ENCODE measurements at places on chromosomes 6 and 20. TPM values are rescaled to one million over a fixed set of nuclear protein-coding genes. Genes with fewer than 3 reads are reported as not detected.

- DNase-seq, result no peak
These were observed 377.0 kb downstream of the BMP2 start for GRCh38 chr20:7144464-7144863.

- peak; percentile 51 for DNase-seq
These were observed 37.5 kb downstream of the NOX3 start for GRCh38 chr6:155418017-155418761.

TCF19 gene
- total RNA-seq, result 8.4 TPM

SLC18B1 gene
- 7.2 TPM for total RNA-seq

DNA sequence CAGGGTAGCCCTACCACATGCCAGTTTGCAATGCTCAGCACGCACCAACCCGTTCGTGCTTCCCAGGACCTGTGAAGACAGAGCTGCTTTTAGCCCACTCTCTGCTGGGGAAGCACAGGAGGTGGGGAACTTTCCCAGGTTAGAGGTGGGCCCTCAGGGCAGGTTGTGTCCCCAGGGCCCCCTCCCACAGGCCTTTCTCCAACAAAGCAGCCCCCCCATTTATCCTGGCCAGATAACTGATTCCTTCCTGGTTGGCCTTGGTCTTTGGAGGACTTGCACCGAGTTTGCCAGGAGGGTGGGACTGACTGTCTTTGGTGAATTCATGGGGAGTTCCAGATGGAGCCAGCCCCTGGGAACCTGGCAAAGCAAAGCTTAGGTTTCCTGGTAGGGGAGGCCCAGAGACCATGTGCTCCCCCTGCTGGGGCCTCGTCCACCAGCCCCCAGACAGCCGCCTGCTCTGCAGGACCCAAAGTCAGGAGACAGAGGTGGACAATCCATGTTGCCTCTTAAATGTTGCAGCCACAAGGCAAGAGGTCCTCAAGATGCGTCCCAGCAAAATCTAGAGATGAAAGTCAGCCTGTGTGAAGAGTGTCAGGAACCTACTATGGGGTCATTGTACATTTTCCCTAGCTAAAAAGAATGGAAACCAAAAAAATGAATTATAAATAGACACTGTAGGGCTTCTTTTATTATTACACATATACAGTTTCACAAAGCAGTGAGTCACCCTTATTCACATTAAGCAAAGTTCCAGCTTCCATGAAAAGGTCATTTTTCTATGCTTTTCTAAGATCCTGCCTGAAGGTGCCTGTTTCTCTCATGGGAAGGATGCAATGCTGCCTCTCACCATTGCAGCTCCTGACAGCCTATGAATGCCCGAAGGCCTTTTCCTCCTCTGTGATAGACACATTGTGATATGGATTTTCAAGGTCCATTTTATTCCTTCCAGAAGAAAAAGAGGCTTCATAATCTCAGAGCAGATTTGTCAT lies 497.8 kb downstream of the PREX1 start:
- peak; percentile 71 for DNase-seq

LKAAEAR1 gene
- total RNA-seq, result not detected
